T-cell (primary cell): ENCODE measurements at places on chromosomes 3 and 15.

DNA sequence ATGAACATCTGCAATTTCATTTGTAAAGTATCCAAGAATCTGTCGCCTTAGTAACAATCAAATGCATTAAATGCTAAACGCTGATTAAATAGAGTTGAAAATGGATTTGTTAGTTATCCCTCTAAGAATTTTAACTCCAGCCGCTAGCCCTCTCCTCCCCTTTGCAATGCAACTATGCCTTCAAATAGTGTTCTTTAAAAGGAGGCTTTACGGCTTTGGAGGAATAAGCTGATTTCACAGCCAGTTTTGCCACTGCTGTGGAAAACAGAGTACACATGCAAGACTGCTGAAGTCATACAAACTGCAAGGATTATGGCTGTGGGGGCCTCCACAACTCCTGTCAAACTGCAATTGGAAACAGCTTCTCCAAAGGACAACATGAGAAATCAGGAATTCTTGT is 89.2 kb downstream of the CERS3 start:
- no peak for DNase-seq

- DNase-seq, result no peak
Measured at GRCh38 chr3:139696314-139696604, 18.5 kb upstream of the NMNAT3 start.

DNA sequence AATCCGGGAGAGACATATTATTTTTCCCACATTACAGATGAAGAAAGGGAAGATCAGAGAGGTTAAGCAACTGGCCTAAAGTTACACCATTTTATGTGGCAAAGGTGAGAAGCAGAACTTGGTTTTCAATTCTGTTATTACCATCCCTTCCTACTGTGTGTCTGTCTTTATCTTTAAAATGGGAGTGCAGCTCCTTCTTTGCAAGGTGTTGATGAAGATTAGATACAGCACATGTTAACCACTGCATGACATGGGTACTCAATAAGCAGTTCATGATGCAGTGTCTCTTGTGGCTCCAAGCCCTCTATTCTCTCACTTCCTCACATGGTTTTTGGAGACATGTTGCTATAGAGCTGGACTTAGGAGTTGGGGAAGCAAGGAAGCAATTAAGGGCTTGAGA is 23.1 kb upstream of the TBC1D21 start:
- no peak for DNase-seq

DNA sequence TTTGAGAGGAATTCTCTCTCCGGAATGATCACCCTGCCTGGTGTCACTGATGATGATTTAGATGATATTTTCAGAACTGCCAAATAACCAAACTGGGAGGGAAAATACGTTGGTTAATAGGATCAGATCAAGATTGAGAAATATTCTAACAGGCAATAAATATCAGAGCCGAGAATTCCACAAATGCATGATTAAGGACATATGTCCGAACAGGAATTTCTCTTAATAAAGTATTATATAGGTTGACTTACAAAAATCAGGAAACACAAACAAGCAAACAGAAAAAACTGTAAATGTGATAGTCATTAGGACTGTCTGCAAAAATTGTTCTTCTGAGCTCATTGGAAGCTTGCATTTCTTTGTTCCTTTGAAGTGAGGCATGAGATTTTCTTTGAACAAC is 75.1 kb upstream of the PHLDB2 start:
- DNase-seq, result no peak

GRCh38 chr3:31188112-31188511 is 293.7 kb upstream of the GADL1 start:
- DNase-seq, result no peak

GRCh38 chr3:11826628-11827265 is 19.9 kb downstream of the TAMM41 start:
- DNase-seq, result no peak

DNA sequence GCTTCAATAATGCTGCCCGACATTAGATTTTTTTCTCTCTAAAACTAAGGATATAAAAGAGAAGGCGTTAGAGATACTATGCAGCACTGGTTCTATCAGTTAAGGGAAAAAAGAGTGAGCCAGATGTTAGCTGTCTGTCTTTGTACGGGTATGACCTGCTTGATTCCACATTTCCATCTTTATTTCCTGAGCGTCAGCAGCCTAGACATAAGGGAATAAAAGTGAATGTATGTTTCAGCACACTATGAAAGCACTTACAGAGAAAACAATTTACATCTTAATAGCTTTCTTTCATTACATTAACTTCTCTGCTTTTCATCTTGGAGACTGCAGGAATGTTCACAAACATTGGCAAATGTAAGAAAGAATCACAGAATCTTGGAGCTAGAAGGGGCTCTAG is 319.3 kb downstream of the CTNNB1 start:
- DNase-seq, result no peak

GRCh38 chr15:85555875-85556617 is 175.6 kb downstream of the AKAP13 start:
- DNase-seq, result no peak

GRCh38 chr3:147914532-147914931 is 505.4 kb downstream of the ZIC1 start:
- DNase-seq, result no peak

- no peak for DNase-seq
Measured at GRCh38 chr15:72970933-72971760, 81.1 kb upstream of the NEO1 start.

GRCh38 chr15:91678003-91678402 is 175.5 kb upstream of the SLCO3A1 start:
- DNase-seq, result no peak

GRCh38 chr15:66072616-66073361 is 180.8 kb downstream of the MEGF11 start:
- DNase-seq, result no peak

GRCh38 chr15:96342406-96343112 is 12.1 kb downstream of the NR2F2 start:
- no peak for DNase-seq

DNA sequence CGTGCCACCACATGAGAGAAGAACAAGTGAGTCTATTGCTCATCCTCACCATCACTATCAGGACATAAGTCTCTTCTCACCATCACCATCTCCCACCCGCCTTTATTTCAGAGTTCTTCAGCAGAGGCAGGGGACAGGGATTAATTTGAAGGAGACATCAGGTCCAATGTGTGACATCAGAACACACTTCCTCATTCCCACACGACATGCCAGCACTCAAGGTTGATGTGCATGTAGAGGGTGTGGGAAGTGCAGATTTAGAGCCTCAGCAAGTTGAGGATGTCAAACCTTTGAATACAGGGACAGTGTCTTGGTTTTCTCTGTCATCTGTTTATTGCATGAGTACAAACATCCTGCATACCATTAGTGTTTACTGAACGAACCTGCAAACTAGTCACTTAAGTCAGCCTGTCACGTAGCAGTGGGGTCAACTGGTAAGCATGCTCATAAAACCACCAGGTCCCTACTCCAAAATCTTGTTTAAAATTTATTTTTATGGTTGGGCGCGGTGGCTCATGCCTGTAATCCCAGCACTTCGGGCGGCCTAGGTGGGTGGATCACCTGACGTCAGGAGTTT is 104.4 kb downstream of the MYLK start:
- DNase-seq, result no peak

GRCh38 chr15:63677778-63678177 is 80.6 kb downstream of the FBXL22 start:
- no peak for DNase-seq

- DNase-seq, result no peak
Measured at GRCh38 chr3:184805351-184806038, 6.5 kb upstream of the VPS8 start.

GRCh38 chr15:97470417-97470816 is 490.1 kb upstream of the ARRDC4 start:
- no peak for DNase-seq

DNA sequence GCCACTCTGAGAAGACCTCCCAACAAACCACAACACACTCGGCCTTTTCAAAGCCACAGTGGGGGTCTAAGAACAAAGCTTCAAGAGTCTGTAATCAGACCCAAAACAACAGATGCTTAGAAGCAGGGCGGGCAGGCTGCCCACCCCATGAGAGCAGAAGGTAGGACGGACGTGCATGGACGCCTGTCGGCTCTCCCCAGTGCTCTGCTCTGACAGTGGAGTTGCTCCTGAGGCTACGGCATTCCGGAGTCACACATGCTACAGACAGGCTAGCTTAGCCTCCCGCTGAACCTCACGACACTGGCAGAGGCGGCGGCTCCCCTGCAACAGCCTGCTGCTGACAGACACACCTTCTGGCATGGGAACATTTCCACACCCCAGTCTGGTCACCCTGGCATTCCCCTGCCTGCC is 33.5 kb downstream of the SLCO2A1 start:
- no peak for DNase-seq

DNA sequence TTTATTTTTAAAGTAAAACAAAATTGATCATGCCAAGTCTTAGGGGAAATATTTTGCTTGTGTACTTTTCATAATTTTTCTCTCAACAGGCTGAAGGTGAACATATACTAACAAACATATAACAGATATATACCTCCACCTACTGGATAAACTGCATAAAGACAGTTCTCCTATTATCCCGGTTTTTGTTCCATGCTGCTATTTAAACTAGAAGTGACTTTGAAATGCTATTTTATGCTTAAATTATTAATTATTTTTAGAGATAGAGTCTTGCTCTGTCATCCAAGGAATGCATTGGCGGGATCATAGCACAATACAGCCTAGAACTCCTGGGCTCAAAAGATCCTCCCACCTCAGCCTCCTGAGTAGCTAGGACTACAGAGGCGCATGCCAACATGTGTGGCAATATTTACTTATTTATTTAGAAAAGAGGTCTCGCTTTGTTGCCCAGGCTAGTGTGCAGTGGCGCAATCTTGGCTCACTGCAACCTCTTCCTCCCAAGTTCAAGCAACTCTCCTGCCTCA is 49.8 kb downstream of the ST3GAL6 start:
- no peak for DNase-seq

DNA sequence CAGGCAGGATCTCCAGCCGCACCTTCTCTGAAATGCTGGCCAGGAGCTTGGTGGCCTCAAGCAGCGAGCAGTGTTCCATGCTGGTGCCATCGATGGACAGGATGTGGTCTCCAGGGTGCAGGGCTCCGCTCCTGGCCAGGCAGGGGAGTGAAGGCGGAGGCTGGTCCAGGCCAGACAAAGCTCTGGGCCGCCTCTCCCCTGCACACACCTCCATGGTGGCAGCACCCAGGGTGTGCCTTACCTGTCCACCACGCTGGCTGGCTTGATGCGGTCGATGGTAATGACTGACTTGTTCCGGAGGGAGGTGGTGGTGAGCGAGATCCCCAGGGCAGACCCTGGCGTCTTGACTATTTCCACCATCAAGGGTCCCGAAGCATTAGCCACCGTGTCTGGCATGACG is 20.0 kb downstream of the GRIP2 start:
- DNase-seq, result no peak

- no peak for DNase-seq
Measured at GRCh38 chr3:11498177-11498576, 145.5 kb downstream of the VGLL4 start.

DNA sequence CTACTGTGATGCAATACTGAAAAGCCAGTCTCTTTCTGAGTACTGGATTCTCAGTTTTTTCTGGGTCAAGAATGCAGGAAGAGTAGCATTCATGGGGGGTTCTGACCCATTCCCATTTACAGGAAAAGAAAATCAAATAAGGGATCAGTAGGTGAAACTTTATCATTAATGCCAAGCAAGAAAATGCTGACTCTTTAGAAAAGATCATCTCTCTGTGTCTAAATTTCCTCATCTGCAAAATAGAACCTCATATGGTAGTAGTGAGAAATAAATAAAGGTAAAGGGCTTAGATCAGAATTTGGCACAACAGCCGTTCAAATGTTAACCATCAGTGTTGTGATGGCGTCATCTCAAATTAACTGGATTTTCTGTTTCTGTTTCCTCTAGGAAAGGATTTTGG is 807.6 kb upstream of the LMCD1 start:
- DNase-seq, result no peak

DNA sequence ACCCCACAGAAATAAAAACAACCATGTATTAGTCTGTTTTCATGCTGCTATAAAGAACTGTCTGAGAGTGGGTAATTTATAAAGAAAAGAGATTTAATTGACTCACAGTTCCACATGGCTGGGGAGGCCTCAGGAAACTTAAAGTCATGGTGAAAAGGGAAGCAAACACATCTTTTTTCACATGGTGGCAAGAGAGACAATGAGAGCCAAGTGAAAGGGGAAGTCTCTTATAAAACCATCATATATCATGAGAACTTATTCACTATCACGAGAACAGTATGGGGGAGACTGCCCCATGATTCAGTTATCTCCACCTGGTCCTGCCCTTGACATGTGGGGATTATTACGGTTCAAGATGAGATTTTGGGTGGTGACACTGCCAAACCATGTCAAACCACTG is 141.5 kb downstream of the ZMAT3 start:
- DNase-seq, result no peak

GRCh38 chr3:79761441-79761840 is 6.4 kb downstream of the ROBO1 start:
- no peak for DNase-seq

- DNase-seq, result no peak
Measured at GRCh38 chr3:193764959-193765358, 172.0 kb downstream of the OPA1 start.

DNA sequence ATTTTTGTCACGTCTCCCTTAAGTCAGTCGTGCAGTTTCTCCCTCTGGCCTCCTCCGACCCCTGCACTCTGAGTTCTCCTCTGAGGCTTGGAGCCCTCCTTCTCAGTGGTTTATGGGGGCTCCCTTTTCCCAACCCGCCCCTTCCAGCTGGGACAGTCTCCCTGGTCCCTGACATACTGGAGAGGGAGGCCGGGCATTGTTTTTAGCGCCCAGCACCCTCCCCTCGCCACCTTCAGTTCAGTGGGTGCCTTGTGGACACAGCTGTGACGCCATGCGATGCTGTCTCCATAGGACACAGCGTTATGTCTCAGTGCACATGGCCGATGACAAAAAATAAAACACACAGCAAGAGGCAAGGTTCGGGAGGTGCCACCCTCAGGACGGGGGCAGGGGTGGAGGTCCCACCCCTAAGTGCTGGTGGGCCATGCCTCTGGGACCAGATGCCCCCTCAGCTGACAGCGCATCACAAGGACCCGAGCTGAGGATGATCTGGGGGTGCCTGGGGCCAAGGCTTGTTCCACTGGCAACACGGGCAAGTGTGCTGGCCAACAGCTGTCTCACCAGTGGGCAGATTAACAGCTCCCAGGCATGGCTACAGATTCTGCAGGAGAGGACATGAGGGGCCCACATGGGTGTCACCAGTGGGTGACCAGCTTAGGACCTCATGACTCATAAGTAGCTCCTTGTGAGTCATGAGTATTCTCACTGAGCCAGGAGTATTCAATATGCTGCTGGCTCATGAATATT is 81.6 kb downstream of the PLXNA1 start:
- DNase-seq, result no peak

GRCh38 chr3:197083486-197083885 is 53.9 kb upstream of the MELTF start:
- DNase-seq, result no peak

DNA sequence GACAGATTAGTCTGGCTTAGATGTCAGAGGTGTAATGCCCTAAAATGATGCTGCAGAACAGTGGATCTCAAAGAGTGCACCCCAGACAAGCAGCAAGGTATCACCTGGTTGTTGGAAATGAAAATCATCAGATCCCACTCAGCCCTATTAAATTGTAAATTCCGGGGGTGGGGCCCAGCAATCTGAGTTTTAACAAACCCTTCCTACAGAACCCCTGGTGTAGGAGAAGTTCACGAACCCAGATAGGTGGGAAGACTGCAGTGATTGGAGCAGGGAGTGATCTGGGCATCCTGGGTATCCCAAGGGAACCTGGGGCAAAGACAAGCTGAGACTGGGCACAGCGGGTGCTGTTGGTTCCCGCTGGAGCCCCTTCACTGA is 24.3 kb upstream of the THRB start:
- no peak for DNase-seq
